Activated naive CD8-positive, alpha-beta T cell treated with anti-CD3 and anti-CD28 coated beads, Interleukin-2, amount 10 ng/mL, durations not matched to agents 7 days and 5 days (primary cell): ENCODE measurements at places on chromosomes 7 and 10.

- no peak for DNase-seq
Measured at GRCh38 chr10:16968416-16969041, 151.3 kb upstream of the RSU1 start.

- DNase-seq: no peak
Measured at GRCh38 chr7:40122940-40123254, 11.5 kb downstream of the MPLKIP start.

DNA sequence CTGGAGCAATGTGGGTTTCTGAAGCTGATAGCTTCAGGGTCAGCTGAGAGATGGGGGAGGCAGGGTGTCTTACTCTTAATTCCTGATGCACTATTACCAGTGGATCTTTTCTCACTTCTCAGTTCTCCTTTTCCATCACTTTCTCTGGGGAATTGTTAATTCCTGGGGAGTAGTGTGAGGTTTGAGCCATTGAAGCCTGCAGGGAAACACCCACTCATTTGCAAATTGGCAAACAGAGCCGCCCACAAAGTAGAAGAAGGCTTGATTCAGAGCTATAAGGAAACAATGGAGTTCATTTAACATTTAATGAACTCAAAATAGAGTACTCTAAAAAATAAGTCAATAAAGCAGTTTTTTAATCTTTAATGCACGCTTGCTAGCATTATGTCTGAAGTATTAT lies 4.3 kb upstream of the TECTB start:
- DNase-seq: no peak

- no peak for DNase-seq
Measured at GRCh38 chr7:139598642-139599041, 75.2 kb downstream of the CLEC2L start.

- DNase-seq: no peak
Measured at GRCh38 chr10:45419676-45420025, 45.6 kb downstream of the ALOX5 start.

GRCh38 chr7:38232502-38233366 lies 40.7 kb downstream of the TARP start:
- DNase-seq: peak; percentile 73

DNA sequence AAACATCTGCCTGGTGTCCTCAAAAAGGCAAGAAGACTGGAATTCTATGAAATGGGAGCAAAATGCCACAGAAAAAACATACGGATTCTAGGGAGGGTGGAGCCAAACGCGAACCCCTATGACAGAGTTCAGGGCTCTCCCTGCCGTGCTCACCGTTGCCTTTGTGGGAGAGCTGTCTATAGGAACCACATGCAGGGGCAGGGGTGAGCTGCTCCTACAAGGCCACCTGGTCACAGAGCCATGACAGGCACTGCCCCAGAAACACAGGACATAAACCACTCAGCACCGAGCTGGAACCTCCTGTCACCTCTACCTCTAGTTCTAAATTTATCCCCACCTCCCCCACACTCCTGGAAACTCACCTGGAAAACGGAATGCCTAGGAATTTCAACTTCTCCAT lies 155.1 kb upstream of the ZNF32 start:
- DNase-seq: no peak

DNA sequence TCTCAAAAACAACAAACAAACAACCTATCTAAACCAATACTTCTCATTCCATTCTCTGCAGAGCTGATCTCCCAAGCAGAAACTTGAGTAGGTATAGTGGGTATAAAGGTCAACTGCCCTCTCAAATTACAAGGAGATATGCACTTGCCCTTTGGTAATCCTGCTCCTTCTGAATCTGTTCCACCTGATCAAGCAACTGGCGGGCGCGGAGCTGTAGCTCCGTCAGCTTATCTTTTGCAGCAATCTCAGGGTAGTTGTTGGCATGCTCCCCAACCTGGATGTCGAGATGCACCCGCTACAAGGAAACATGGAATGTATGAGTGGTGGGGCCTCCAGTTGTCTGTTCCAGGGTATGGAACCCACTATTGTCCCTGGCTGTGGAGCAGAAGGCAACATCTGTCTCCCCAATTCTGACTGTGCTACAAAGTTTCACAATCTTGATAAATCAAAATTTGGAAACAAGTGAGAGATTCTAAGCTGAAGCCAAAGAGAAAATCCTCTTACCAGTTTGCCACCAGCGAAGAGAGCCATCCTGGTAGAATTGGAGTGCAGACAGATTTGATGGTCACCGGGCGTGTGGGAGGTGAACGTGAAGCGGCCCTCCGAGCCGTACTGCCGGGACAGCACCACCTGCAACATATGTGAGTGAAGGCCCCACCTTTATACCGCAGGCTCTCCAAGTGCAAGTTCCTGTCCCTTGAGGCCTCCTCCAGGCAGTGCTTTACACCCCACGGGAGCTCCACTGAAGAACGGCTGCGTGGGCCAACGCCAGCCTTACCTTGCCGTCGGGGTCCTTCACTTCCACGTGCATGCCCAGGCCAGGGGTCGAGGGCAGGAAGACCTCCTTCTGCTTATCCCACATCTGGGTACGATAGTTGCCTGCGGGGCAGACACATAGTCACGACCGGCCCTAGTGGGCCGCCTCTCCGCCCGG lies 819 bp downstream of the TMED4 start:
- DNase-seq: peak; percentile 71

GRCh38 chr7:20310963-20311742 lies 19.5 kb upstream of the ITGB8 start:
- no peak for DNase-seq

GRCh38 chr10:53846809-53847208 lies 954.2 kb downstream of the PCDH15 start:
- DNase-seq: no peak

GRCh38 chr10:132255489-132256344 lies 52.0 kb downstream of the STK32C start:
- no peak for DNase-seq

- peak; percentile 63 for DNase-seq
Measured at GRCh38 chr7:45920502-45921380, at the start of gene IGFBP3. TSS of gene IGFBP3 (minus strand) at chr7:45921272. CDS start at chr7:45921140, 132 bp downstream.

DNA sequence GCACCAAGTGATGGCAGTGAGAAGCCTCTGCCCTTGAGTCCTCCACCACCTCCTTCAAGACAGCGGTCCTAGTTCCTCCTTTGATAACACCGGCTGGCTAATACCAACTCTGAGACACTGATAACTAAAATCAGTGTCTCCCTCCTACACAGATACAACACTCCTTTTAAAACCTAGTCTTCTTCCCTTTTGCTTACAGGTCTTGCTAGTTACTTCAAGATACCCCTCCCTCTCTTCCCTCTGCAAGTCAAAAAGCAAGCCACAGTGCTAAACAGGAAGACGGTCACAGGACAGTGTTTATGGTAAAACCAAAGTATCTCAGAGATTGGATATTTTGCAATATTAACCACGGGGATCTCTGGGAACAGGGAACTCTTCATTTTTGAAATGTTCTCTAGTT lies 4.6 kb downstream of the AKR1B1 start:
- DNase-seq: no peak

DNA sequence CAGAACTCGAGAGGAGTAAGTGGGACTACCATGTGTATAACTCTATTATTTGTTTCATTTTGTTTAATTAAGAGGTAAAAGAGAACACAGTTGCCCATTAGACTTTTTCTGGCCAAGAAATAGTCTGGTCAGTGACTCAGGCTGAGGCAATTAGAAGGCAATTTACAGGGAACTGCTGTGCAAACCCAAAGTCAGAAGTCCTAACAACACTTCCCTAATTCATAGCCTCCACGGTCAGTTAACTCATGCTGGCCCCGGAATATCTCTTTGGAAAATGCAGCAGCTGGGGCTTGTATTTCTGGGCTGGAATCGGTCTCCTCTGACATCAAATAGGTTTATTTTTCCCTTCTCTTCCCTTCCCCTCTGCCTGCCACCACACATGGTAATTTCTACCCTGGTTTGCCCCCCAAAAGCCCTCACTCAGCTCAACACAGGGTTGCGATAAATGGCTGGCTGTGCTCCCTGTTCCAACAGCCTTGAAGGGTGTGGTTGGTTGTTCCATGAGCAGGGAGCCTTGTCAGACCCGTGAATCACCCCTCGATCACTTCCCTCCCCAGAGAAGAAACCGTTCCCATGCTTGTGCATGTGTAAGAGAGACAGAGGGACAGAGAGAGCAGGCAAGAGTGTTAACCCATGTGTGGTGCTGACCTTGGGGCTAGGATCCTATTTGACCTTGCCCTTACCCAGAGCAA lies 5.3 kb downstream of the SH3PXD2A start:
- DNase-seq: no peak

- DNase-seq: no peak
Measured at GRCh38 chr7:138565451-138566114, 105.5 kb downstream of the TRIM24 start.

DNA sequence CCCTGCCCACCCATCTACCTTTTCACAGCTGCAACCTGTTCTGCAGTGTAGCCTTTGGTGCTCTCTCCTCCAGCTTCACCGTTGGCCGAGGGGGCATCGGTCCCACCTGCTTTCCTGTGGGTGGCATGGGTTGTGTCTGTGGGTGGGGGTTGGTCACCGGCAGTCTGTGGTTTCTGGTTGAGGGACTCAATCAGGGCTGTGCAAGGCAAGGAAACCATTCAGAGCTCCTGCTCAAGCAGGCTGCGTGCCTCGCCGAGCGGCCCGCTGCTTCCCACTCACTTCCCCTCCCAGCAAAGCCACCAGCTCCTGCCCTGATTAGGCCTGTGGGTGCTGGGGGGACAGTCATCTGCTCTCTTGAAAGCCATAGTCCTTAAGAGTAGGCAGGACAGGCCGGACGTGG lies 9.8 kb downstream of the DNAJB12 start:
- DNase-seq: no peak

- DNase-seq: no peak
Measured at GRCh38 chr7:113872981-113873380, 45.8 kb downstream of the PPP1R3A start.

- no peak for DNase-seq
Measured at GRCh38 chr7:85081392-85081791, 105.5 kb downstream of the SEMA3D start.

- no peak for DNase-seq
Measured at GRCh38 chr7:1861799-1862458, 191.9 kb downstream of the ELFN1 start.

DNA sequence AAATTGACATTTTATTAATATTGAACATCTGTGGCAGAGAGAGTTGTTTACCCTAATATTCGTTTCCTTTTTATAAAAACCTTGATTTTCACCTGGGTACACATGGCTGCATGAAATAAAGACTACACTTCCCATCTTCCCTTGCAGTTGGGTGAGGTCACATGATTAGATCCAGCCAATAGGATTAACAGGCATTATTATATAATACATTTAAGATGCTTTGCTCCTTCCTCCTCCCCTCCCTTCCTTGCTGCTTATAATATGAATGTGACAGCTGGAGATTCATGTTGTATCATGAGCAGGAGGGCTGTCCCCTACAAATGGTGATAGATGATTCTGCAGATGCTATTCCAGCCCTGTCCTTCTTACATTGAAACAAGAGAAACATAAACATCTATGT lies 146.6 kb downstream of the SH2D4B start:
- DNase-seq: no peak

DNA sequence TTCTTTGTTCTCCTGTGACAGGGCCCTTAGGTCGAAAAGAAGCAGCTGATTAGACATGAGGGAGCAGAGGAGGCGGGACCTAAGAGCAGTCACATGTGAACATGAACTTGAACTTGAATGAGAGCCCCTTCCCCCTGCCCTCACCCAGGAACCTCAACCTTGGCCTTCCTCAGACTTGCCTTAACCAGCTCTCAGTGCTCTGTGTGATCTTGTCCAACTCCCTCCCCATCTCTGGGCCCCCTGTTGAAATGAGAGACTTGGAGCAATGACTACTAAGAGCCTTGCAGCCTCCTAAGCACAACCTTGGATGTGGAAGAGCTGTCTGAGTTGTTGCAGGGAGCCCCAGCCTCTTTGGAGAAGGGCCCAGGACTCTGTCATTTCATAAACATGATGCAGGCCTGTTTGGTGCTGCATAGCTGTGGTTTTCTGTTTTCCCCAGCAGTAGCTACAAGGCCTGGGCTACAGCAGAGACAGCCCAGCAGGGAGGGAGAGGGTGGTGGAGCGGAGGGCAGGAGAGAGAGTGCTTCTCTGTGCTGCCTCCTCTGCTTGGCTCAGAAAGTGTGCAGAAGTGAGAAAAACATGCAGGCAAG lies 123.9 kb upstream of the ZMIZ1 start:
- DNase-seq: no peak

GRCh38 chr10:125852487-125852886 lies 28.6 kb downstream of the DHX32 start:
- no peak for DNase-seq

DNA sequence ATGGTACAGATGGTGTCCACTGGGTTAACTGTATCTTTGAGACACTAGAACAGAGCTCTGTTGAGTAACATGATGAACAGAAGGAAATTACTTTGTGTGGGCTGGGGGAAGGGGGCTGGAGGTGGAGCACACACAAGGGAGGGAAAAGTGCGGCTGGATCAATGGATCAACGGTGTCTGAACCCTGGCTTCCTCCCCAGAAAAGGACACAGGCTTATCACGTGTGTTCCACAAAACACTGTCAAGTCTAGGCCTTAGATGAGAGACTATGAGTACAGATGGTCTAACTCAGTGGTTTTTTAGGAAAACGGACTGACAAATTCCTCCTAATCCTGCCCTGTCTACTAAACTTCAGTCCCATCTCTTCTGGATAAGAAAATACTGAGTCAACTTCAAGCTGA lies 27.8 kb downstream of the HSPB1 start:
- no peak for DNase-seq

GRCh38 chr10:130795819-130796218 lies 515.7 kb downstream of the TCERG1L start:
- DNase-seq: no peak

DNA sequence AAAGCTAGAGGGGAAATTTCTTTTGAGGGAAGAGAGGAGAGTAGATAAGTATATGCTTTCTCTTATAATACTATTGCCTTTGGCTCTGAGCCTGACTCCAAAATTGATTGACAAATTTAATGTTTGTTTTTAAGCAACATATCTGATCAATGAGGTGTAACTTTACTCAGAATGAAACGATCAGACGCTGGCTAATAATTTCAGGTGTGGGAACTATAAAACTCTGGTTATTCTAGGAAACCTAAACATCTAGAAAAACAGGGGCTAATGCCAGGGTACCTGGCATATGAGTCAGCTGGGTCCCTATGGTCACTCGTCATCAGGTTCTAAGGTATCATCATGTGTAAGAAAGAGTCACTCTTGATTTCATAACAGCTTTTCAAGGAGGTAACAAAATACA lies 139.7 kb downstream of the ATE1 start:
- DNase-seq: no peak
